ENCODE measurements at places on chromosomes 7 and 10. TPM values are rescaled to one million over a fixed set of nuclear protein-coding genes. Genes with fewer than 3 reads are reported as not detected.

ABLIM1 gene
- 32.1 TPM for total RNA-seq

FAM131B gene
- total RNA-seq = 18.5 TPM

ATP6V0A4 gene
- total RNA-seq = 0.90 TPM

- no peak for DNase-seq
Observed at GRCh38 chr7:150666412-150666811, 19.1 kb upstream of the GIMAP2 start.

- no peak for DNase-seq
Observed at GRCh38 chr10:1157615-1157933, 101.4 kb downstream of the WDR37 start.

- DNase-seq = no peak
Observed at GRCh38 chr10:132310701-132311337, 3.1 kb upstream of the STK32C start.

- peak; percentile 12 for DNase-seq
Observed at GRCh38 chr7:45220846-45221618, 63.4 kb downstream of the RAMP3 start.

DNA sequence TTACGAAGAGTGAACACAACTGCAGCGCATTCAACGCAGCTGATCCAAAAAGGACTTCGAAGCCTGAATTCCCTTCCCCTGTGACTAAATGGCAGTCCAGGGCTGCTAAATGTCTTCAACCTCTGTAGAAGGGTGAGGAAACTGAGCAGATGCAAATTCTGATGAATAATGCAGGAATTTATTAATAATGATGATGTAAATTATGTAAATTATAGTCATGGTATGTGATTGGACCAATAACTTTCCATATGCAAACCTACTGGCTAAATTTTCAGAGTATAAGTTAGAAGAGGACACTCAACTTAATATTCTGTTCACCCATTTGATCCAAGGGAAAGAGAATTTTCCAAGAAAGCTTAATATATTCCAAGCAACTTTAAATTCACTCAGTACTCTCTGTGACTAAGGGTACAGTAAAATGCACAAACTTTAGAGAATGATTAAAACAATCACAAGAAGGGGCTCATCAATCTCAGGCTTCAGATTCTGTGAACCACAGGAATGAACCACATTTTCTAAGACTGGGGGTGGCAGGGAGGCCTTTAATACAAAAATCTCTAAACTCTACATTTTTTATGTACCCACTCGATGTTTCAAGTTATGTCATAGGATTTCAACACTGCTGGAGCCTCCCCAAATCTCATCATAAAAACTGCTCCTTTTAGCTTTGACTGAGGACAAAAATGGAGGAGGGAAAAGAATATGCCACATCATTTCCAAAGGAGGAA is 3.5 kb downstream of the FGFR2 start:
- no peak for DNase-seq

DNA sequence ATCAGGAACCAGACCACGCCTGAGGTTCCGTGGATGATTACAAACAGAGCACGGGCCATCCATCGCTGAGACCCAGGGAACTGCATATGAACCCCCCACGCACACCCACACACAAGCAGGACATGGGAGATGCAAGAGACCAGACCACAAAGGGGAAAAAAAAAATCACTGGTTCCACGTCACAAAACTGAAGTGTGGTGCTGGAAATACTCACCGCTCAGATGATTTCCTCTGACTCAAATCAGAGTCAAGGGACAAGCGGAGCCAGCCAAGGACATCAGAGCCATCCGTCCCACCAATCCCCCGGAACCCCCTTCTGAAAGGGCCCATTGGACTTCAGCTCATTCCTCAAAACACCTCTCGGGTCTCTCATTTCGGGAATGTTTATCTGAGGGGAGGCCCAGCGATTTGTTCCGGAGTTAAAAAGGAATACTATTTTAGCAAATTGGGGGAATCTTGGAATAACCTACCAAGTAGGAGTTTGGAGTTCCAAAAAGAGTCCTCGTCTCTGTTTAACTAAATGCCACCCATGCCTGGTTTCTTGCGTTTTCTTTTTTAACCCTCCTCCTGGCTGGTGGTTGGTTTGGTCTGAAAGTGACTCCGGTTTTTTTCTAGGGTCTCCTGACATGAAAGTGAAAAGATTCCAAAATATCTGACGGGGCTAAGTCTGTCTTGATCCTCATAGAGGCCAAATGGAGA is 15.0 kb downstream of the SNX8 start:
- DNase-seq = no peak
